ENCODE measurements at places on chromosomes 7 and 10. TPM values are rescaled to one million over a fixed set of nuclear protein-coding genes. Genes with fewer than 3 reads are reported as not detected.

C10orf105 gene
- total RNA-seq = not detected

NUPR2 gene
- total RNA-seq = not detected

GIMAP1 gene
- total RNA-seq = not detected

IGFBP3 gene
- 63.3 TPM for total RNA-seq

GNGT1 gene
- not detected for total RNA-seq

FFAR4 gene
- not detected for total RNA-seq

C7orf33 gene
- not detected for total RNA-seq

BEND7 gene
- total RNA-seq = 0.58 TPM

ARHGEF35 gene
- total RNA-seq = 1.5 TPM

CCL26 gene
- 2.9 TPM for total RNA-seq

IL6 gene
- total RNA-seq = 69.4 TPM

SMNDC1 gene
- total RNA-seq = 5.0 TPM

GNA12 gene
- total RNA-seq = 27.0 TPM

NRF1 gene
- 12.3 TPM for total RNA-seq

GLRX3 gene
- 86.8 TPM for total RNA-seq

SPOCK2 gene
- 0.28 TPM for total RNA-seq

SPDYE9 gene
- not detected for total RNA-seq

CACNB2 gene
- total RNA-seq = 0.19 TPM
